ENCODE measurements at places on chromosomes 5 and 9. TPM values are rescaled to one million over a fixed set of nuclear protein-coding genes. Genes with fewer than 3 reads are reported as not detected.

ELOVL7 gene
- total RNA-seq: 12.1 TPM

SLC46A2 gene
- 3.1 TPM for total RNA-seq

PDLIM7 gene
- total RNA-seq: 20.9 TPM

PRDM9 gene
- total RNA-seq: not detected

SVEP1 gene
- total RNA-seq: 172 TPM

TIMD4 gene
- total RNA-seq: 2.6 TPM

TSSK1B gene
- not detected for total RNA-seq

LOX gene
- total RNA-seq: 111 TPM
